NCI-H2081 (cell line): ENCODE measurements at places on chromosomes 3 and 15.
A peak's percentile ranks its signal among the peaks of the same experiment; 100 is the strongest.

- no peak for DNase-seq
Measured at GRCh38 chr3:38039899-38040261, 872 bp downstream of the DLEC1 start.

DNA sequence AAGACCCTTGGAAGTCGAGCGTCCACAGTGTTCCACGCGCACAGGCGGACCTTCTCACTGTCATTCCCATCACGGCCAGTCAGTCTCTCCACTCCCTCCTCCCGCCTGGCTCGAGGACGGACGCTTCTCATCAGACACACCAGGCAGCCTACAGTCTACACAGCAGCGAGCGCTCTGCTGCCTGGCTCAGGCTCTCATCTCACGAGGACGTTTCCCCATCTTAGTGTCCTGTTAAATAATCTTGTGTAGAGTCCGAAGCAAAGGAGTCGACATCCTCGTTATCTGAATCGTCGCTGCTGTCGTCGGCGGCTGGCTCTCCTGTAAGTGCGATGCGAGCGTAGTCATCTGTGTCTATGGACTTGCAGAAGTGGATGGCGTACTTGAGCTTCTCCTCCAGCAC, 12.4 kb upstream of the OCA2 start:
- DNase-seq, result no peak

GRCh38 chr3:123880998-123881561, 3.1 kb downstream of the MYLK start:
- peak; percentile 16 for DNase-seq

DNA sequence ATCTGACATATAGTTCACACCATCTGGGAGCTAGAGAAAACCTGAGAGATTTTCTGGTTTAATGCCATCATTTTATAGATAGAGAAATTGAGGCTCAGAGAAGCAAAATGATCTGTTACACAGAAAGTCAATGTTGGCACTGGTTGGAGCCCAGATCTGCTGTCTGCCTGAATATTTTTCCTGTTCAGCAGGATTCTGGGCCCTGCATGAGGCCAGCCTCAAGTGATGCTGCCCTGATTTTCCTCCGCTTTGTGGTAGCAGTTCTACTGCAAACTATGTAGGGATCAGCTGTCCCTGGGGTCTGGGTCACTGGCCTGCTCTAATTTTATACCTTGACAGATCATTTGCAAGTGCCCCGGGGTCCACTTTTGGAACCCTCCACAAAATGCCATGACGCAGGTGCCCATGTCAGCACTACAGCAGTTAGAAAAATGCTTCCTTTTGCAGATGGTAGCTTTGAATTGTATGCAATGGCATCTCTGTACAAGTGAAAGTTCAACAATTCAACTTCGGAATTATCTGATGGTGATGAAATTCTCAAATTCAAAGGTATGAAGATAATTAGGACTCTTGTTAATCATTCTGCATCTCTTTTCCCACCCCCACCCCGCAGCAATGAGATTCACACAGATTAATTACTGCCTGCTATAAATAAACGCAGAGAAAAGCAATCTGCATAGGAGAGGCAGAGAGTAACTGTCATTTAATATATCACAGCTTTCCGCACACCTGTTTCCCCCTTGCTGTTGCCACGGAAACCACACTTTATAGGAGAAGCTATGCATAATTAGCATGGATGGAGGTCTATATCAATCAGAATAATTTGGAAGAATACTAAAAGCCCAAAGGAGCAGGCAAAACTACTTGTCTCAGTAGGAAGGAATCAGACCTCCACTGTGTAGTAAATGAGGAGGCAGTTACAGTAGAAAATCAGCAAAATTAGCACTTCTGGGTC, 222.6 kb downstream of the PDCD6IP start:
- DNase-seq, result peak; percentile 1

- DNase-seq, result no peak
Measured at GRCh38 chr3:27730774-27731659, 8.9 kb upstream of the EOMES start.

- DNase-seq, result no peak
Measured at GRCh38 chr15:96293441-96293840, 37.1 kb upstream of the NR2F2 start.

GRCh38 chr3:122969585-122970469, 57.7 kb downstream of the SEMA5B start:
- no peak for DNase-seq

- DNase-seq, result no peak
Measured at GRCh38 chr15:85302271-85302670, 78.1 kb upstream of the AKAP13 start.

DNA sequence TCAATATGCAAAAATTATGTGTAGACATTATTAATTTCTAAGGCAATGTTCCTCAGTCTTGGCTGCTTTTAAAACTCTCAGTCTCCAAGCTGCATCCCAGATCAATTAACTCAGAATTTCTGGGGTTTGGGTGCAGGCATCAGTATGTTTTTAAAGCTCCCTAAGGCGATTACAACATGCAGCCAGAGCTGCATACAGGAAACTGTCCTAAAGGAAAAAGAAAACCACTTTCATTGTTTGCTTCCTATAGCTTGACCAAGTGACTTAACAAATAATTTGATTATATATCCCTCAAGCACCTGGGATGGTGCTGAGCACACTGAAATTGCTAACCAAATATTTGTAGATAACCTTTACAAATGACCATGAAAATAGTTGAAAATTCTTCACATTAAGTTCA, 194.7 kb downstream of the DTWD1 start:
- peak; percentile 1 for DNase-seq

- DNase-seq, result no peak
Measured at GRCh38 chr3:52570076-52570475, 33.7 kb downstream of the UQCC5 start.

DNA sequence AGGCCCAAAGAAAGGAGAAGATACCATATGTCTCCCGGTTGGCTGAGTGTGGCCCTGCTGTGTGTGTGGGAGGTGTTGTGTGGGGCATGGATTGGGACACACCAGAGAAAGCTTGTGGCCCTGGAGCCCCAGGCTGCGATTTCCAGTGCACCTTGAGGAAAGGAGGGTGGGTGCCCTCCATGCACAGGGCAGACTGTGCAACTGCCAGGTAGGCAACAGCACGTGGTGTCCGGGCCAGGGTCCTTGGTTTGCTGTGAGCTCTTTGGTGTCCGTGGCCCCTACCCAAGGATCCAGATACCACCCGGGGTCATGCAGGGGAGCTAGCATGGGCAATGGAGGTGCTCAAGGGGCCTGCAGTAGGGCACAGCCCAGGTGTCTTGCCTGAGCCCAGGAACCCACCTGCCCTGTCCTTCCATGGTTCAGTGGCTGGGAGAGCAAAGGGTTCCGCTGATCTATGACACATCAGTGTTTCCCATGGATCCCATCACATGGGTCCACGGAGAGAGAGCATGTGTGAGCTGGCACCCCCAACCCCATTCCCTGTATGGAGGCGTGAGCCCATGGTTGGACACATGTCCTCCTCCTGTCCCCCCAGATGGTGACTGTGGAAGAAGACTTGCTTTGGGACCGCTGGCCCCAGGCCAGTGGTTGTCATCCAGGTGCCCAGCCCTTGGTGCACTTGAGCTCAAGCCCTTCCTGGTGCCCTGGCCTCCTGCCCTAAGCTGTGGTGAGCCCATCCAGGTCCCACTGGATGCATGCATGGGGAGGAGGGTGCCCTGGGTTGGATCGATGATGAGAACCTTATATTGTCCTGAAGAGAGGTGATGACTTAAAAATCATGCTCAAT, 223.4 kb downstream of the SNRPN start:
- DNase-seq, result no peak

GRCh38 chr3:16912400-16913263, 27.9 kb downstream of the PLCL2 start:
- no peak for DNase-seq

GRCh38 chr3:177563243-177563780, 366.0 kb upstream of the TBL1XR1 start:
- no peak for DNase-seq

- DNase-seq, result no peak
Measured at GRCh38 chr3:153192327-153192726, 30.3 kb downstream of the RAP2B start.

DNA sequence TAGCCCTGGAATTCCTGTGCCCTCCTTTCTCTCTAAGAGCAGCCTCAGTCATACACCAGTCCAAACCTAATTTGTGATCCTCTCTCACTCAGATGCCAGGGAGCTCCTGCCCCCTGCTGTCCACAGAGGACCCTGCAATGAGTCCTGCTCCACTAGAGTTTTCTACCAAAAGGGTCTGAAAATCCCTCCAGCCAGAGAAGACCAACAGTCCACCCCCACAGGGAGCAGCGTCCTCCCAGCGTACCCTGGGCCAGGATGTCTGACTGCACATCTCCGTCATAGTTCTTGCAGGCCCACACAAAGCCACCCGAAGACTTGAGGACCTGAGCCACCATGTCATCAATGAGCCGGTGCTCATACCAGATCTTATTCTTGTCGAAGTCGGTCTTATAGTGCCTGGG, 15.4 kb downstream of the IDH2 start:
- peak; percentile 33 for DNase-seq

DNA sequence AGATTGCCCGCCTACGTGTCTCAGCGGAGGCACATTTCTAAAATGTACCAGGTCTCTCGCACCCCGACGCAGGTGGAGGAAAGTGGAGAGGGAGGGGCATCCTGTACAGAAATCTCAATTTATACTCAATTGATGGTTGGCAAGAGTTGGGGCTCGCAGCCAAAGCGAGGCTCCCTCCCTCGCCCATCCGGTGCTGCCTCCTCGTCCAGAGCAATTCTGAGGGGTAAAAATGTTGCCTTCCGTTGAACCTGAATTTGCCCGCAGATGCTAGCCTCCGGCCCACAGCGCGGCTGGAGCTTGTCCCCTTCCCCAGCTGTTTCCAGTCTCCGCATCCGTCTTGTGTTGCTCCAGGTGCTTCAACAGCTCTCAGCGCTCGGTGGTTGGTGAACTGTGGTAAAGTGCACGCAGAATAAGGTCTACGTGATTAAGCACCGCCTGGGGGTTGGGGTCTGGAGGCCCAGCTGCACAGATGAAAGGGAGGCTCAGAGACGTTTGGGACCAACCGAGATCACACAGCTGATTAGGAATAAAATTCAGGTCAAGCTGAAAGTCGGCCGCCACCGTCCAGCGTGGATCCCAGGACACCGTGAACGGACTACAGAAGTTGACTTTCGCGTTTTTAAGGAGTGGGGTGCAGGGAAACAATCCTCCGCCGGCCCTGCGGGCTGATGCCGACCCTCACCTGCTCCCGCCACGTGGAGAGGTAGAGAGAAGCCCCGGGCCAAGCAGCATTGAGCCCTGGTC, 846 bp upstream of the POLG start:
- peak; percentile 62 for DNase-seq

- no peak for DNase-seq
Measured at GRCh38 chr3:23105048-23105447, 98.1 kb upstream of the UBE2E2 start.

GRCh38 chr3:63429905-63430304, 151.8 kb downstream of the SYNPR start:
- no peak for DNase-seq

DNA sequence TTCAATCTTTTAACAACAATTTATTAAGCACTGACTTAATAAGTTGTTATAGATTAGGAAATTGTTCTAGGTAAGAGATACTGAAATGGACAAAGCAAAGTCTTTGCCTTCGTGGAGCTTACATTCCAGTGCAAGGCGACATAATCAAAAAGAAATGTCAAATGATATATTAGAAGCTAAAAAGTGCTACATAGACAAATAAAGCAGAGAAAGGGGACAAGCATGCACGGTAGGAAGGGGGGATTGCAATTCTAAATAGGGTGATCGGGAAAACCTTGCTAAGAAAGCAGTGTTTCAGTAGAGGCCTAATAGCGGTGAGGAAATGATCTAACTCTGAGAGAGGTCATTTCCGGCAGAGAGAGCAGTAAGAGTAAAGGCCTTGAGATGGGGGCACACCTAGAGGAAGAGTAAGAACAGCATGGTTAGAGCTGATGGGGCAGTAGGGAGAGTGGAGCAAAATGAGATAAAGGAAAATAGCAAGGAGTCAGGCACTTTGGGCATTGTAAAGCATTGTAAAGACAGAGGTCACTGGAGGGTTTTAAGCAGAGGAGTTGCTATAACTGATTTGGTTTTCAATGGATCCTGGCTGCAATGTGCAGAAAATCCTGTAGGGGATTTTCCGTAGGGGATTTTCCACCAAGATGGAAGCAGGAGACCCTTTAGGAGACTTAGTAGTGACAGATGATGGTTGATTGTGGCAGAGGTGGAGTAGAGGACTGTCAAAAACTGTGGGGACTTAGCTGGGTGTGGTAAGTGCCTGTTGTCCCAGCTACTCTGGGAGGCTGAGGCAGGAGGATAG, 71.7 kb upstream of the CFAP20DC start:
- DNase-seq, result no peak

DNA sequence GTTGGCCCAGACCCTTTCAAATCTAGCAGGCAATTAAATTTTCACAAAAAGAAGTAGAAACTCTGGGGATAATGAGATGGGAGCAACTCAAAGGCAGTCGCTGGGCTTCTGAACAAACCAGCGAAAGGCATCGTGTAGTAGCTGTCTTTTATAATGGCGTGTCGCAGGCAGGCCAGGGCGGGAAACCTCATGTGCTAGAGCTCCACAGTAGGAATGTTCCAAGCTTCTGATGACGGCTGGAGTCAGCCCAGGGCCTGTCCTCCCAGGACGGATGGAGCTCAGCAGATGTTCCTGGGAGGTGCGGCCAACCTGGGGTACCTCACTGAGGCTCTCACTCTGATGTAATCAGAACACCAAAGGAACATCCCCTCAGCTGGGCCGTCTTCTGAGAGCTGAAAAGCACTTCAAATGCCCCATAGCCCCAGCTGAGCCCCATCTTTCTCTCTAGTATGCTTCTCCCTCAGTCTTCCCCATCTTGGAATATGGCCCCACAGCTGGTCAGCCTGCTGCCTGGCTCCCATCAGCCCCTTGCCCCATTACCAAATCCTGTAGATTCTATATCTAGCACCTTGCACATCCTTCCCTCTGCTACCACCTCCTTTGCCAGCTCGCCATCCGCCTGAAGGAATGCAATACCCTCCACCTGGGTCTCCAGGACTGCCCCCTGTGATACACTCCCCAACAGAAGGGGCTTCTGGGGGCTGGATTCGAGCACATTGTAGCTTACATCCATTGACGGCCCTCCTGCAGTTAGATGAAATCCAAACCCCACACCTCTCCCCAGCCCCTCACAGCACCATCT, 54.9 kb upstream of the ATP2B2 start:
- no peak for DNase-seq

DNA sequence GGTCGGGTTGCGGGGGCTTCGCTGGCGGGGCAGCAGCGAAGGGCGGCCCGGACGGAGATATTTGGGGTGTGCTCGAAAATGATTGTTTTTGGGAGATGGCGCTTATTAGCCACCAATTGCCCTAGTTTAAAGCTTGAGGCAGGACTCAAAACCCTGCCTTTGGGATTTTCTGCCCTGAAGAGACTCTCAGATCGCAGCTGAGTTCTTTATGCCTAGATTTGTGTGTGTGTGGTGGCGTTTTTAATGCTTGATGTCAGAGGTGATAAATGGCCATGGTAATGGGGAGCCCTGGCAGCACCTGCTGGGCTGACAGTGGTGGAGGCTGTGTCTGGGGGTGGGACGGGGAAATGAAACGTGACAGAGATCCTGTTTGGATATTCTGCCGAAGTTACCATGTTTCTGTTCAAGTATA, 604 bp downstream of the KCTD6 start:
- DNase-seq, result peak; percentile 46

GRCh38 chr3:59072681-59073080, 22.9 kb upstream of the CFAP20DC start:
- no peak for DNase-seq
